PC-9 (cell line): ENCODE measurements at places on chromosomes 2 and 18. TPM values are rescaled to one million over a fixed set of nuclear protein-coding genes. Genes with fewer than 3 reads are reported as not detected.

Gene GBX2
- not detected in 2 replicates for total RNA-seq

Gene IL37
- 1.0 and 1.7 TPM in 2 replicates for total RNA-seq

Gene C2orf15
- total RNA-seq: 16.9 and 18.0 TPM in 2 replicates

Gene CAPN10
- total RNA-seq: 49.8 and 70.3 TPM in 2 replicates
